ENCODE measurements at places on chromosomes 2 and 18. TPM values are rescaled to one million over a fixed set of nuclear protein-coding genes. Genes with fewer than 3 reads are reported as not detected.

- DNase-seq = no peak
Observed at GRCh38 chr2:79971807-79972206, 332.7 kb downstream of the LRRTM1 start.

- no peak for DNase-seq
Observed at GRCh38 chr2:88265352-88266303, 95.5 kb downstream of the THNSL2 start.

GRCh38 chr2:100876231-100876860 lies 56.4 kb downstream of the NPAS2 start:
- DNase-seq = no peak

- DNase-seq = no peak
Observed at GRCh38 chr2:68125821-68126220, 31.9 kb upstream of the PNO1 start.

- DNase-seq = no peak
Observed at GRCh38 chr2:170521299-170521698, 193.8 kb upstream of the SP5 start.

The FOXI3 gene
- polyA plus RNA-seq = not detected
